NCI-H1436 treated with DMSO at 0.1 percent for 48 hours (cell line): ENCODE measurements at places on chromosomes 7 and 10.
A peak's percentile ranks its signal among the peaks of the same experiment; 100 is the strongest.

GRCh38 chr7:139915864-139916716 is 87.0 kb downstream of the TBXAS1 start:
- DNase-seq = no peak

DNA sequence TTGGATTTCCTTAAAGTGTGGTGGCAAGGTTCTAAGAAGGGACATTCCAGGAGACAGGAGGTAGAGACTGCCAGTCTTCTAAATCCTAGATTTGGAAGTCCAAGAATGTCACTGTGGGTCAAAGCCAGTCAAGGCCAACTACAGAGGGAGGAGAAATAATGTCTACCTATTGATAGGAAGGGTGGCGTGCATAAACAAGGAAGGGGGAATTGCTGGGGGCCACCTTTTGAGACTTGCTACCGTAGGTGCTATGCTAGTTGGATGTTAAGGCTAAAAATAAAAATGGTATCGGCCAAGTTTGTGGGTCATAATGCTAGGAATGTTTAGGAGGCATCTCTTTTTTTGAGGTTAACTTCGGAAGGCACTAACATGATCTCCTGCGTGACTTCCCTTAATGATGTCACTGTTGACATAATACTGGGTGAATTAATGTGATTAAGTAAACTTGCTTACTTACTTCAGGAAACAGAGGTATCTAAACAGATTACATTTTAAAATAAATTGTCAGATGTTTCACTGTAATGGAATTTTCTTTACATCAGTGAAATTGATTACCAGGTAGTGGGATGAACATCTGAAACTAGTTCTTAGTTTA is 4.8 kb downstream of the BTRC start:
- DNase-seq = no peak

DNA sequence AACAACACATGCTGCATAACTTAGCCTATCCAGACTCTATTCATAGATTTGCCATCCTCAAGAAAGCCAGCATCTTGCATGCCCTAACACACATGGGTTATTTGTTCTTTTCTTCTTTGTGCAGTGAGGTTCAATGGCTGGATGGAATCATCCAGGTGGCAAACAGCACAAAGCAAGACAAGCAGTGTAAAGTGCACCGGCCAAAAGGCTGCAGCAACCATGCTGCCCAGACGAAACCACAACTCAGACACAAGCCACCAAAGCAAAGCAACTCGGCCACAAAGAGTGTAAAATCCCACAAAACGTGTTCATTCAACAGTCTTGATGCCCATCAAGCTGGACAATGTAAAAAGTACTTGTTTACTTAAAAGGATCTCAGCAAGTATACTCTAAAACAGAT is 76.9 kb downstream of the PIP4K2A start:
- no peak for DNase-seq

DNA sequence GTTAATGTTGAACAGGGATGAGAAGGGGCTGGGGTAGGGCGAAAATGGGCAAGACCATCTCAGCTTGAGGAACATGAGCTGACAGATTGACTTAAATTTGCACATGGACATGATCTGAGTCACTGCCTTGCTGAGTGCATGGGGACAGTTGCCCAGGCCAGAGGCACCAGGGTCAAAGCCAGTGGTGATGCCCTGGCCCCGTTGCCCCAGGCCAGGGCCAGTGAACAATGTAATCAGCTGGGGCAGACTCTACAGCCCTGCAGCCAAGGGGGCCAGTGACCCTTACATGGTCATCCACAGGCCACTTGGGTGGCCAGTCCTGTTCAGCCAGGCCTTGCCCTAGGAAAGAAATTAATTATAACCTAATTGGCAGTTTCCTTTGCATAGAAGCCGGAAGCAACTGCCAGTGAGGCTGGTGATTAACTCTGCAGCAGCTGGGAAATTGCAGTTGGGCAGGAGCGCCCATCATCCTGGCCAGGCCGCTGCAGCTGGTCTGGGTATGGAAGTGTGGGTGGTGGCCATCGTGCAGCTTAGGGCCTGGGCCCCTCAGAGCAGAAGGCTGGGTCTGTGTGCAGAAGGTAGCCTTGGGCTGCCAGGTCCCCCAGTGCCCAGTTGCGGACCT is 9.6 kb downstream of the RET start:
- DNase-seq = no peak

DNA sequence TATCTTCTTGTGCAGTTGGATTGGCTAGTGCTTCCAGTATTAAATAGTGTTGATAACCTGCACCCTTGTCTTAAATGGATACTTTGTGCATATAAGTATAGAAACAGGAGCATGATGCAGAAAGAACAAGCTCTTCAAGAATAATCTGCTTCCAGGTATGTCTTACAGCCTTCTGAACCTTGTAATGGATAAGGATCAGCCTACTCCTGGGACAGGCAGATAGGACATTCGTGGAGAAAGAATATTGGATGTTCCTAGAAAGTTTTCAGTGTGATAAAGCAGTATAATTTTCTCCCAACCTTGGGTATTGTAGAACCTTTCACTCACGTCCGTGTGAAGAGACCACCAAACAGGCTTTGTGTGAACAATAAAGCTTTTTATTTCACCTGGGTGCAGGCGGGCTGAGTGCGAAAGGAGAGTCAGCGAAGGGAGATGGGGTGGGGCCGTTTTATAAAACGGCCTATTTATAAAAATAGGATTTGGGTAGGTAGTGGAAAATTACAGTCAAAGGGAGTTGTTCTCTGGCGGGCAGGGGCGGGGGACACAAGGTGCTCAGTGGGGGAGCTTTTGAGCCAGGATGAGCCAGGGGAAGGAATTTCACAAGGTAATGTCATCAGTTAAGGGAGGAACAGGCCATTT is 27.2 kb downstream of the C1GALT1 start:
- DNase-seq = no peak

DNA sequence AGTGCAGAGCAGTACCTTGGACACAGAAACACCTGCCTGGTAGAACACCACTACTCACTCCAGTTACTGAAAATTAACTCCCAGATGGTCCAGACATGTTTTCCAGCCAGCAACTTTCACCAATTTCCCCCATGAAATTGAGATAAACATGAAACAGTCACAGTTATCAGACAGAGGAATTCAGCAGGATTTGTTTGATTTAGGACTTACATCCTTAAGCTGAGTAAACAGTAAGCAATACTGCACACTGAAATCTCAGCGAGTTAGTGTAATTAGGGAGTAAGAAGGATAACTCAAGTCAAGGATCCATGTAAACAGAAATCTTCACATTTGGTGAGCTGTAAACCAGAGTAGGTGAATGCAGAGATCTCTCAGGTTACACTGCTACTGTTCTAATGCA is 353.5 kb downstream of the ELMO1 start:
- DNase-seq = no peak

GRCh38 chr10:122298598-122299301 is 27.7 kb downstream of the BTBD16 start:
- peak; percentile 71 for DNase-seq
